ENCODE measurements at places on chromosomes 1 and 21.

GRCh38 chr1:33268457-33268856 is 12.2 kb downstream of the ZNF362 start:
- peak; percentile 43 for DNase-seq

GRCh38 chr1:229547542-229547941 is 11.0 kb downstream of the ABCB10 start:
- no peak for DNase-seq

DNA sequence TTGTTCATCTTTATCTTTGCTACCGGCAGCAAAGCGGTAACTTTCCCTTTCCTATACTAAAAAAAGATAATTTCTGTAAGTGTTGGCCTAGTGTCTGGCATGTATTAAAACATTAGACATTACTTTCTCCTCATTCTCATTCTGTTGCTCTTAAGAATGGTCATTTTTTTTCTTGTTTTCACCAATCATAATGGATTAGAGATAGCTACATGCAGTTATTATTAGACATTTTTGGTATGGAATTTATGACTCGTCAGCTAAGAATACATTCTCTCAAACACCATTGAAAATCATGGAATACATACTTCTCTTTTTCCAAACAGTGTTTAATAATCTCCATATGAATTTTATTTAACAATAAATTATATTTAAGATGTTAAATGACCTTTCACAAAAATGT is 1154.6 kb downstream of the BRINP3 start:
- DNase-seq = no peak

DNA sequence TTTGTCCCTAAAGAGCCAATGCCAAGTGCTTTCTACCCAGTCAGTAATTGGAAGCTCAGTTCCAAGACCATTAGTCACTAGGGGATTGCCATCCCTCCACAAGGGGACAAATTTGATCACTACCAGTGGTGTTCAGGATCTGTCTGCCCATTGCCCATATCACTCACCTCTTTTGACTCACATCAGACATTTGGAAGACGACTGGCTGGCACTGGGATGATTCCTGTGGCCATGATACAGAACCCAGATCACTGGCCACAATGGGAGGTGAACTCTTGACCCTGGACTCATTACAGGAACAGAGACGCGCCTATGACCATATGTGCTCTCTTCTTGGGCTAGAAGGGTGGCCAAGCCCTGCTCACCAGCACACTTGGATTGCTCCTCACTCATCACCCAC is 71.0 kb downstream of the COLGALT2 start:
- no peak for DNase-seq

DNA sequence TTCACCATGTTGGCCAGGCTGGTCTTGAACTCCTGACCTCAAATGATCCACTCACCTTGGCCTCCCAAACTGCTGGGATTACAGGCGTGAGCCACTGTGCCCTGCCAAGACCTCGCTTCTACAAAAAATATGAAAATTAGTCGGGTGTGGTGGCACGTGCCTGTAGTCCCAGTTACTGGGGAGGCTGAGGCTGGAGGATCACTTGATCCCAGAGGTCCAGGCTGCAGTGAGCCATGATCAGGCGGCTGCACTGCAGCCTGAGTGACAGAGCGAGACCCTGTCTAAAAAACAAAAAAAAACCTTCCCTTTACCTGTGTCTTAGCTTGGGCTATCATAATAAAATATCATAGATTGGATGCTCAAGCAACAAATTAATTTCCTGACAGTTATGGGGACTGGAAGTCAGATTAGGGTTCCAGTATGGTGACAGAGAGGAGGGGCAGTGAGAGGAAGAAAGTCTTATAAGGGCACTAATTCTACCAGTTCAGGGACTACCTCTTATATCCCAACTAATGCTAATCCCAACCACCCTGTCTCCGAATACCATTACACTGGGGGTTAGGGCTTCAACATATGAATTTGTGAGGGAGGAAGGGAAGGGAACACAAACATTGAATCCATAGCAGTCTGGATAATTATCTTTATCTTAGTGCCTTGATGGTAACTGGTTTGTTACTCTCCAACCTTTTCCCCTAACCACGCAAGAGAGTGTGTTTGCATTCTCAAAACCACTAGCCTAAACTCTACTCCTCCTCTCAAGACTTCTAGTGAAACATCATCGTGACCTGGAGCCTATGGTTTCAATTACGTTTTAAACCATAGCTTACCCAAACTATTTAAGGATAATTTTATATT is 1.0 kb upstream of the NAXE start:
- DNase-seq = no peak

- DNase-seq = no peak
Observed at GRCh38 chr1:224805889-224806288, 123.6 kb upstream of the DNAH14 start.

DNA sequence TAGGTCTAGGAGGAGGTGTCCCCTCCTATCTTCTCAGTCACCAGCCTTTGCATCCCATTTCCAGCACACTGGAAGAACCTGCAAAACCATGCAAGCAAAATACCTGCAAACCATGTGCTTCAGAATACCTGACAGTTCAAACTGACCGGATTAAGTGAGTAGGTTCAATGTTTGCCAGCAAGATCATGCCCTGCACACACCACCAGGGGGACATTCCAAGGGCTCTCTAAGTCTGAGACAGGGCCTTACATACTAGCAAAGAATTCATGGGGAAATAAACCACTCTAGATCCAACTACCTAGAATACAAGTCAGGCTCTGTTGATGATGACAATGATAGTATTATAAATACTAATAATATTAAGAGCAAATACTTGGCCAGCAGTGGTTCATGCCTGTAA is 27.6 kb downstream of the INPP5B start:
- DNase-seq = peak; percentile 39

- DNase-seq = no peak
Observed at GRCh38 chr21:33932731-33933130, 17.1 kb upstream of the ATP5PO start.

DNA sequence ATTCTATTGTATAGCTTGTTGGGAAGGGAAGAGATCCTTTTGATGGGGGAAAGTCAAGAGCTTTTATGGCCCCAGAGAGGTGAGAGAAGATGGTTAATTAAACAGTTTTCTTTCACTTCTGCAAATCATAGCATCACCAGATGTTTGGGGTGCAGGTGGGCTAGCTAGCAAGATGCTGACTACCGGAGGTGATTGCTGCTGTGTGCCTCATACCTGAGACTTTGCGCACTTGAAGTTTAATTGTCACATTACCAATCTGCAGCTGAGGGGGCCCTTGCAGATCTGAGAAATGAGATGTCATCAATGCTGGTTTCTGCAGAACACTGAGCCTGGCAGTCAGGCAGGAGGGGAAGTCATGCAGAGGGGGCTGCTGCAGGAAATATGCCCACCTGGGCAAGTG is 73.9 kb downstream of the SNRPE start:
- DNase-seq = peak; percentile 19

DNA sequence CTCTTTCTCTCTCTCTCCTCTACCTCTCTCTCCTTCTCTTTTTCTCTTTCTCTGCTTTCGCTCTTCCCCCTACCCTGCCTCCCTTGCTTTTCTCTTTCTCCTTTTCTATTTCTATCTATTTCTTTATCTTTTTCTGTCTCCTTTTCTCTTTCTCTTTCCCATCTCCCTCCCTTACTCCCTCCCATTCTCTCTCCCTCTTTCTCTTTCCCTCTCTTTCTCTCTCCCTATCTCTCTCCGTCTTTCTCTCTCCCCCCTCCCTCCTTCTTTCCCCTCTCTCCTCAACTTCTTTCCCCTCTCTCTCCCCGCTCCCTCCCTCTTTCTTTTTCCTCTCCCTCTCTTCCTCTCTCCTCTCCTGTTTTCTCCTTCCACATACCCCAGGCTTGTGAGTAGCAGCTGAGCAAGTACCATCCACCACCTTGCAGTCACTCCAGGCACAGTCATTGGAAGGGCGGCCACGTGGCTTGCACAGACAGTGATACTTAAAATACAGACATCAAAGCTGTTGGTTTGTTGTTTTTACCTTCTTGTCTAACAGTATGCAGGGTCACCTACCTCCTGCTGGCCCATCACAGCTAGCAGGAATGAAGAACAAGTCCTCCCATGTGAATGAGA is 209.1 kb upstream of the COA6 start:
- DNase-seq = no peak

DNA sequence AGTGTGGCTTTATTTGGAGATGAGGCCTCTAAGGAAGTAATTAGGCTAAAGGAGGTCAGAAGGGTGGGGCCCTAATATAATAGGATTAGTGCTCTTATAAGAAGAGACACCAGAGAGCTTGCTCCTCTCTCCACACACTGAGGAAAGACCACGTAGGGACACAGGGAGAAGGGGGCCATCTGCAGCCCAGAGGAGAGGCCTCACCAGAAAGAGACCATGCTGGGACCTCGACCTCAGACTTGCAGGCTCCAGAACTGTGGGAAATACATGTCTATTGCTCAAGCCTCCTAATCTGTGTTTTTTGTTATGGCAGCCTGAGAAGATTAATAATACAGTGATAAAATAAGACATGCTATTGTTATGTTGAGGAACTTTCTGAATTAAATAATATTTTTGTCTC is 8.3 kb downstream of the RCAN1 start:
- DNase-seq = no peak

DNA sequence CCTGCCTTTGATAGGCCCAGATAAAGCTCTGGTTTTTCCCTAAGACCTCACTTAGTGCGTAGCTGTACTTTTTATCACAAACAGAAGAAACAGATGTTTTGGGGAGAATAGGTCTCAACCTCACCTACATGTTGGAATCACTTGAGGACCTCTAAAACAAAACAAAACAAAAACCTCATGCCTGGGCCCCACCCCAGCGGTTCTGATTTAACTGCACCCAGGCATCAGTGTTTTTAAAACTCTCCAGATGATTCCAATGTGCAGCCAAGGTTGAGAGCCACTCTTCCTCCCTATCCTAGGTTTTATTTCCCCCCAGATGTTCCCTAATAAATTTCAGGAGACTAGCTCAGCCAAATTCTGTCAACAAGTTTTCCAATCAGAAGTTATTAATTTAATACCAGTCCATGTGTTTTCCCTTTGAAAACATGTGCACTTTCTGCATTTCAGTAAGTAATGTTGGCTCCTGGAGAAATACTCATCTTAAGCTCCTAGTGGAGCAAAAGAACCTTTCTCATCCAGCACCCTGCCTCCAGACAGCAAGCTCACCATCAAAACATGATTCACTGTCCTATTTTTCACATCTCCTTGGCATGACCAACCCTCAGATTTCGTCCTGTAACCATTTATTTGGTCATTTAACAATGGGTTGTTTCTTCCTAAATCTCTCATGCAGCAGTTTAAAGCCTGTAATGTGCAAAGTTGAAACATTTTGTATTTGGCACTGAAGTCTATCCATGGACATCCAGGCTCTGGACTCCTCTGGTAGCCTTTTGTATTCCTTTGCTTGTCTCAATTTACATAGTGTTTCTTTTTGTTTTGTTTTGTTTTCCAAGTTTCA is 27.5 kb downstream of the LRRC8C start:
- peak; percentile 57 for DNase-seq

GRCh38 chr21:39209334-39209688 is 26.1 kb upstream of the PSMG1 start:
- no peak for DNase-seq
